NCI-H82 (cell line): ENCODE measurements at places on chromosomes 16 and 17.

- DNase-seq = no peak
These were observed 112.2 kb downstream of the PITPNC1 start for GRCh38 chr17:67489273-67489672.

DNA sequence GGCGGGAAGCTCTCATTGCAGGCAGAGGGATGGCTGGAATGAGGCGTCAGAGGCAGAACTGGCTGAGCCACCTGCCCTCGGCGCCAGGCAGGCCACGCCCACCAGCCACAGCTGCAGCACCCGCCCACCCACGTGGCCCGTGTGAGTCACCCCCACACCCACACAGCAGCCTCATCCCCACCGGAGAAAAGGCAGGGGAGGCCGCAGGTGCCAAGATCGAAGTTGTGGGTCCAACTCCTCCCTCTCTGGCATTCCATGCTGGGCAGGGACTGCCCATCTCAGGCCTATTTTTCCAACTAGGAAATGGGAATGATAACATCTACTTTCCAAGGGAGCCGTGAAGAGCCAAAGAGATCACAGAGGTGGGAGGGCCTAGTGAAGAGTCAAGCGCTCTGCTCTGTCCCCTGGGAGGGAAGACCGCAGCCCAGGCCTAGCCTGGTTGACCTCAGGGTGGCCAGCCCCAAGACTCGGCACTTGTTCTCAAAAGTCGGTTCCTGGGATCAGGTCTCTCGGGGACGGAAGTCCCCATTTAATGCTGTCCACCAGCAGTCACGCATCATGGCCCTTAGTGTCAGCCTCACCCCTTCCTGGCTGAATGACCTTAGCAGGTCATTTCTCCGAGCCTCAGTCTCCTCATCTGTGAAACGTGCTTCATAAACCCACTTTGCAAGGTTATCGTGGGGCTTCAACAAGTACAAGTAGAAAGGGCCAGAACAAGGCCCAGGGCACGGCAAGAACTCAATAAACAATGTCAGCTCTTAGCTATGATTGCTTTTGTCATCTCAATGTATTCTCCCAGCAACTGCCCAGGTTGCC lies at the start of gene TRPV3:
TSS of gene TRPV3 (minus strand) at position 45 of the 816 bp plus-strand sequence. CDS start 2,962 bp downstream, outside the sequence.
- no peak for DNase-seq

DNA sequence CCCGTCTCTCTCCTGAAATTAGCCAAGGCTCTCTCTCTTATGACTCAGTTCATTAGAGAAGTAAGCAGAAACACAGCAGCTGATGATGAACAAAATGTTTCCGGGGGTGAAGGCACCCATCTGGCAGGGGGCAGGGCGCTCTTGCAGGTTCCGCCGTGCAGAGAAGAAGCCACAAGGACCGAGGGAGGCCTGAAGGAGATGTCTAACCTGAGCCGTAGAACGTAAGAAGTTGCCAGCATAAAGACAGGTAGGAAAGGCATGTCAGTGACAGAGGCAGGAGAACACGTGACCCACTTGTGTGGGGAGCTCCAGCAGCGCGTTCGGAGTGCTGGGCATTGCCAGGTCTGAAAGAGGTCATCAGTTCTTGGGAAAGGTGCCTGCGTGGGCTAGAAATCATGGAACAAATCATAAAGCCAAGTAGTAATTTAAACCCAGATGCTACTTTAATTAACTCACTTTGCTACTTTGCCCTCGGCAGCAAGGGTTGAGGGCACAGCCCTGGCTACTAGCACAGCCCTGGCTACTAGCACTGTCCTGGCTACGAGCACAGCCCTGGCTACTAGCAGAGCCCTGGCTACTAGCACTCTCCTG lies 198.6 kb downstream of the RPTOR start:
- DNase-seq = no peak

DNA sequence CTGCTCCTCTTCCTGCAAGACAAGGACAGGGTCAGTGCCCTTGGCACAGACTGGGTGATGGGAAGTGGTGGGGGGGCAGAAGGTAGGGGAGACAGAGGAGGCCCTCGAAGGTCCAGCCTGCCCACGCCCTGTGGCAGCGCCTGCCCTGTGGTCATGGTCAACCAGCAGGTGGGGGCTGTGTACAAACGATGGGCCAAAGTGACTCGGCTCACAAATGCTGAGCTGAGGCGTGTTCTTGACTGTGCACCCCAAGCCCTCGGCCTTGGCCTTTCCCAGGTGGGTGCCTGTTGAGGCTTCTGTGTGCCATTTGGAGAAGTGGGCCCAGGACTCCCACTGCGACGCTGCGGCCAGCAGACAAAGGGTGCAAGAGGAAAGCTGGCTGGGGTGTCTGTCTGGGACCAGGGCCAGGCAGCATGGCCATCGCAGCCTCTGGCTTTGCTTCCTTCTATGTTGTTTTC lies 22.6 kb downstream of the MXRA7 start:
- DNase-seq = no peak

DNA sequence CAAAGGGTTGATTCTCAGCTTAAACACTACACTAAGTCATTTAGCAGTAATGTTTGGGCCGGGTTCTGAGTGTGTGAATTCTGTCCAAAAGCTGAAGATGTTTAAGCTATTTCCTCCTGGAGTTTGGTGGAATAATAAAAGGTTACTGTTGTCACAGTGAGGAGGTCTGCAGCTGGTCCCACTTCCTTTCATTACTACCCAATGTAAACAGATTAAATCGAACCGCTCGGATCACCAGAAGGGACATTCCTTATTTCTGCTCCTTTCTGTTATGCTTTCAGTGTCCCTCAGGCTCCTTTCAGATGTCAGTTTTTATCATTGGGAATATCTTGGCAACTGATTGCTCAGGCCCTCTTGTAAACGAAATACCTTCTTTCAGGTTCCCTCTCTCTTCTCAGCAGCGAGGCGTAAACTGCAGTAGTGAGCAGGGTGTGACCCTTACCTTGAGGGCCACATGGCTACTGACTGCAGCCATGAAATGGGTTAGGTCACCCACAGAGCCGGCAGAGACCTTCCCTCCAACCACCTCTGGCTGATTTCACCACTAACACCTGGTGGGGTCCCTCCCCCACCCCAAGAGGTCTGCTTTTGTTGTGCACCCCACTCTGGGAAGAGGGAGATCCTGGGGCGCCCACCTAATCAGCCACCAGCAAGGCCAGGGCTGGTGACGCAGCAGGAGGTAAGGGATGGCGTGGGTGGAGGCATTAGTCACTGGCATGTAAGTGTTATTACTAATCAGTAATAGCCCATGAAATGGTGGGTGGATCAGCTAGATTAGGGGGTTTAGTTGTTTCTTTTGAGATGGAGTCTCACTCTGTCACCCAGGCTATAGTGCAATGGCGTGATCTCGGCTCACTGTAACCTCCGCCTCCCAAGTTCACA lies 117.6 kb downstream of the VPS53 start:
- DNase-seq = no peak

DNA sequence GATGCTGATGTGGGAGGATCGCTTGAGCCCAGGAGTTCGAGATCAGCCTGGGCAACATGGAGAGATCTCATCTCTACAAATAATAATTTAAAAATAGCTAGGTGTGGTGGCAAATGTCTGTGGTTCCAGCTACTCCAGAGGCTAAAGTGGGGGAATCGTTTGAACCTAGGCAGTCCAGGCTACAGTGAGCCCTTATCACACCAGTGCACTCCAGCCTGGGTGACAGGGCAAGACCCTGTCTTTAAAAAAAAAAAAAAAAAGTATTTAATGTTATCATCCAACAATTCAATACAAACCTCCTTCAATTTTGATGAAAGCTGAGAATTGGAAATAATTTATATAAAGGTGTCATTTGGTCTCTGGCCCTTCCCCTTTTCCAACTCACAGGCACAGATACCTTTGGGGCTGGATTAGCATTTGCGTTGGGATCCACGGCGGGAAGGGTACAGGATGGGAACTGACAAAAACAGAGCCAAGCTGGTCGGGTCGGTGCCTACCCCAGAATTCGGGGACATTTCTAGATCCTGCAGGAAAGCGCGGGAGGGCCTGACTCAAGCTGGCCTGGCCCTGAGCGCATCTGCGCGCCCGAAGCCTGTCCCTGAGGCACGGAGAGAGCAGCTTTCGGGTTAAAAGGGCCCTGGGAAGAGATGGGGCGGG lies 860 bp upstream of the DCAF7 start:
- peak; percentile 78 for DNase-seq

DNA sequence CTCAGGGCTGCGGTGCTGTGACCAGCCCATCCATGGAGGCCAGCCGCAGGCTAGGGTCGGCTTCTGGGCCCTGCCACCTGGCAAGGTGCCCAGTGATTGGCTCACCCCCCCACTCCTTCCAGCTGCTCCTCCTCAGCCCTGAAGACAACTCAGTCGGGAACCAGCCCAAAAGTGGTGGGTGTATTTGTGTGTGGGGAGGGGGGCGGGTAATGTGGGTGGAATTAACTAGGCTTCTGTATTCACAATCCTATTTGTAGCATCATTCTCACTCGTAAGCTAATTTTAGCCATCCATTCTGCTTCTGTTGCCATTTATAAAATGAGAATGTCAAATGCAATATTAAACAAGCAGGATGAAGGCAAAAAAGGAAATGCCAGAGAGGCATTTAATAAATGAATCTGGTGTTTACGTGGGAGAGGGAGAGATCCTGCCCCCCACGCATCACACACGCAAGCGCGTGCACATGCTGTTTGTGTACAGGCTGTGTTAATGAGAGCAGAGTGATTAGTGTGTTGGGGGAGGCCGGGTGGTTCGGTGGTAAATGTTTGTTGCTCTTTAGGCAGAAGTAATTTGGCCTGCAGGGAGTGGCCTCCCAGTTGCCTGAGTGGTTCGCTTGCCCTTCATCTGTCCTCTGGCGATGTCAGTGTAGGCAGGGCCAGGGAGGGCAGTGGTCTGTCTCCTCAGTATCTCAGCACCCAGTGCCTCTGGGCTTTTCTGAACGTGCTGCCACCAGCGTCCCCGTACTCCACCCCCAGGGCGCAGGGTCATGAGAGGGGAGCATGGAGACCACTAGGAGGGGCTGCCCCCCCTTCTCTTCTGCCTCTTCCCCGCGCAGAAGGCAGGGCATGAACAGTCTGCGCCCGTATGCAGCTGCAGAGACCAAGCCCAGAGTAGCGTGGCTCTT lies 140.1 kb downstream of the CCDC182 start:
- DNase-seq = peak; percentile 99

DNA sequence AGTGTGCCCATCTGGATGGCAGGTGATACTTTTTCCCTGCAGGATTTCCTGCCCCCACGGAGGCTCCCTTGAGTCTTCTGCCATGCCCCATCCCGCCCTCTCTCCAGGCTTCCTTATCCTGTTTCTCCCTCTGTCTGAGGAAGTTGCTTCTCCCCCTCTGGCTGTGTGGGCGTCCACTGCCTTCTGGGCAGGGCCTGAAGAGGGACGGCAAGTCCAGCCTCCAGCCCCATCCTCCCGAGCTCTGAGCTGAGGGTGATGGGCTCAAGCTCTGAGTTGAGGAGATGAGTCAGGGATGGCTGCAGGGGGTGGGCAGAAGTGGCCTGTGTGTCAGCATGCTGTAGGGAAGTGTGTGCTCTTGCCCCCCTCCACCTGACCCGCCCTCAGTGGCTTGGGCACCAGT lies 14.2 kb upstream of the RAP1GAP2 start:
- DNase-seq = no peak

DNA sequence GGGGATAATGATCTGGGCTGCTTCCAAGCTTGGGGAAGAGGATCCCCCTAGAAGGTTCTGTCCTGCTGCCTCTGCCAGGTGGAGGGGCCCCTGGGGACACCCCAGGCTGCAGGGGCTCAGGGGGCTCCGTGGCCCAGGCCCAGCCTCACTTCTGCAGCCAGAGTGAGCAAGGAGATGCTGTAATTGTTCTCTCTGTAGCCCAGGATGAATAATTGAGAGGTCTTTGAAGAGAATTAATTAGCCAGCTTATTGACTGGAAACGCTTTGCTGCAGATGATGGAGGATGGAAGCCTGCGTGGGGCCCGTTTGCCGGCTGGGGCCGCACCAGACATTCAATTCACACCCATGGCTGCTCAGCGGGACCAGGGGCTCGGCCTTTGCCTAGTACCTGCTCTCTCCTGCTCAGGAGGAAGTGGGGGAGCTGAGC lies 38.5 kb downstream of the TMEM235 start:
- DNase-seq = no peak

- DNase-seq = no peak
These were observed 64.1 kb downstream of the PRKCB start for GRCh38 chr16:23899869-23900268.

GRCh38 chr16:629185-629832 lies 1.5 kb upstream of the WFIKKN1 start:
- peak; percentile 80 for DNase-seq

- DNase-seq = no peak
These were observed 73.2 kb upstream of the EFCAB3 start for GRCh38 chr17:62307196-62307595.

DNA sequence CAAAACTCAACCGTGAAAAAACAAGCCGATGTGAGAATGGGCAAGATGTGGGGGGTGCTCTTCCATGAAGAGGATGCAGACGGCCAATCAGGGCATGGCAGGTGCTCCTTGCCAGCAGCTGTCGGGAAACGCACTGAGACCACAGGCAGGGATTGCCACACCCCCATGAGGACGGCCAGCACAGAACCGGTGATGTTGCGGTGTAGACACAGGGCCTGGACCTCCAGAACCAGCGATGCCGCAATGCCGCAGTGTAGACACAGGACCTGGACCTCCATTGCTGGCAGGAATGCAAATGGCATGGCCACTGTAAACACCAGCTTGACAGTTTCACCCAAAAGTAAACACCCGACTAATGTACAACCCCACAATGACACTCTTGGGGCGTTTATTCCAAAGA lies 164.9 kb downstream of the BANP start:
- DNase-seq = no peak

- DNase-seq = no peak
These were observed 47.0 kb downstream of the MYO18A start for GRCh38 chr17:29133121-29133713.

- DNase-seq = peak; percentile 46
These were observed 138.9 kb upstream of the CA10 start for GRCh38 chr17:52297230-52298010.

- no peak for DNase-seq
These were observed 218.6 kb upstream of the ASIC2 start for GRCh38 chr17:33511670-33512069.

GRCh38 chr17:47352848-47353247 lies 29.1 kb downstream of the EFCAB13 start:
- no peak for DNase-seq

DNA sequence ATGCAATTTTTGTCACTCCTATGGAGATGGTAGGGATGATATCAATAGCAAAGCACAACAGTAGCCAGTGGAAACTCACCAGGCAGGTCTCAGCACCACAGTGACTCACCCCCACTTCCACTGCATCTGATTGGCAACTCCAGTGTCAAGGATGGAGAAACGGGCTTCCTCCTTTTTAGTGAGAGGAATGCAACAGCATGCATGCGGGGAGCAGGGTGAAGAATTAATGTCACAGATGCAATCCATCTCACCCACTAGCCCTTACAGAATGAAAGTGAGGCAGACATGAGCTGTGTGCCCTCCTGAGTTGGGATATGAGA lies 467.0 kb upstream of the C16orf82 start:
- no peak for DNase-seq

DNA sequence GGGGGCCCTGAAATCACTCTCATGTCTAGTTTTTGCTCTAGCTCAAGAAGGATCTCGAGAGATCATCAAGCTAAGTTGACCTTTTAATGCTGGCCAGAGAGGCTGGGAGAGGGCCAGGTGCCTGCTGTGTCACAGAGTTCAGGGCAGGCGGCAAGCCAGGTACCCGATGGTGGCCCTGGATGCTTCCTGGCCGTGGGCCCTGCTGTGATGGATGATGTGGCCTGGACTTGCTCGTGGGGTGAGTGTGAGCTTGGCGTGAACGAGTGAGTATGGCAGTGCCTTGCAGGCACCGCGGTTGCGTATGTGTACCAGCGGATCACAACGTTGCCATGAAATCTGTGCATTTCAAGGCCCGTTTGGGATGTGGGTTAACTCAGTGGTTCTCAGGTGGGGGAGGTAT lies 7.4 kb downstream of the IRF8 start:
- DNase-seq = no peak

- no peak for DNase-seq
These were observed 24.6 kb upstream of the SPNS2 start for GRCh38 chr17:4474093-4474492.
